ENCODE measurements at places on chromosomes 3 and 15. TPM values are rescaled to one million over a fixed set of nuclear protein-coding genes. Genes with fewer than 3 reads are reported as not detected.

DNA sequence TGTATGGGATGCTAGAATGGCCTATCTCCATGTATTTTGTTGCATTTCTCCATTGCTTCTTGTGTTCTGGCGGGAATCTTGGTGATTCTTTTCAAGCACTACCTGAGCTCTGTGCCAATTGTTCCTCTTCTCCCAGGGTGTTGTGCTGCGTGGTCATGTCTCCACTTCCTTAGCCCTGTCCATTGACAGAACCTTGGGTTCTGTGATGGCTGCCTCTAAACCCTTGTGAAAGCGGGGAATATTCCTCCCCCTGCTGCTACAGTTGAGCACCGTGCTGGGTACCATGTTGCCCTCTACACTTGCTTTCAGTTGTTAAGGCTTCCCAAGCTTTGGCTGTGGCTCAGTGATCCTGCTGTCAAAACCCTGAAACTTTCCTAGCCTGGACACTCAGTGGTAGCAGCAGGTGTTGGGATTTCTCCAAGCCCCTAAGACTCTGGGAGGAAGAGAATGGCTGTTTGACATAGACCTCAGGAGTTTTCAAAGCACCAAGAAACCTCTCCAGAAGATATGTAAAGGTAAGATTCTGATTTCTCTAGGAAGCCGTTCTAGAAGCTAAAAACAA is 69.5 kb downstream of the MBNL1 start:
- no peaks in the 10 kb centered on the region for H3K27me3 ChIP-seq
- H3K4me3 ChIP-seq = no peak overlapping the region
- peaks cover 8% of the 10 kb centered on the region for H3K4me1 ChIP-seq
- no peak for DNase-seq
- no peaks in the 10 kb centered on the region for H3K36me3 ChIP-seq

GRCh38 chr15:66860844-66861243 is 158.8 kb downstream of the SMAD6 start:
- H3K4me1 ChIP-seq = no peaks in the 10 kb centered on the region
- no peak overlapping the region for H3K4me3 ChIP-seq
- H3K27ac ChIP-seq = no peak overlapping the region
- no peaks in the 10 kb centered on the region for H3K36me3 ChIP-seq
- DNase-seq = no peak

DNA sequence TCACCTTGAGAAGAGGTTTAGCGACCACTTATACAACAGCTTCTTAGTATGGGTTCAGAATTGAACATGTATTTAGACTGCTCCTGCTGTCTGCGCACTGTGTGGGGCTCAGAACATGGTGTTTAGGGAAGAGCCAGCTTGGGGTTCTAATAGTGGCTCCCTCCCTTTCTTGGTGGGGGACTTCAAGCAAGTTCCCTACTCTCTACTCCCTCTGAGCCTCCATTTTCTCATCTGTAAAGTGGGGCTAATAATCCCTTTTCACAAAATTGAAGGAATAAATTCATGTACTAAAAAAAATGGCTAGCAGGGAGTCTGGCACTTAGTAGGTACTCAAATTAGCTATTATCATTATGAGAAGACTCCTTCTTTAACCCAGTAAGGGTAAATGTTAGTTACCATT is 97.5 kb upstream of the SPATA12 start:
- H3K36me3 ChIP-seq = no peaks in the 10 kb centered on the region
- no peaks in the 10 kb centered on the region for H3K27me3 ChIP-seq
- no peak overlapping the region for H3K27ac ChIP-seq
- peaks cover 2% of the 10 kb centered on the region for H3K4me1 ChIP-seq

GRCh38 chr15:85454403-85454802 is 74.0 kb downstream of the AKAP13 start:
- H3K27ac ChIP-seq = no peak overlapping the region
- no peak overlapping the region for H3K4me3 ChIP-seq
- DNase-seq = no peak
- H3K4me1 ChIP-seq = no peaks in the 10 kb centered on the region

DNA sequence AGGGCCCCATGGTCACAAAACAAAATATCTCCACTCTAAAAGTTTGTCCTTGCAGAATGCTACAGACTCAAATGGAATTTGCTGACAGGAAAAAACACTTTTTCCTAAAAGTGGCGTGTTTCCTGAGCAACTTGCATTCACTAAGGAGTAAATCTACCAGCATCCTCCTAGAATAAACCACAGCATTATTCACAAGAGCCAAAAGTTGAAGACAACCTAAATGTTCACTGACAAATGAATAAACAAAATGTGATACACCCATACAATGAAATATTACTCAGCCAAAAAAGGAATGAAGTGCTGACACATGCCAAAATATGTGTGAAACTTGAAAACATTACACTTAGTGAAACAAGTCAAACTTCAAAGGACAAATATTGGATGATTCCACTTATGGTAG is 28.9 kb downstream of the ITGB5 start:
- H3K27ac ChIP-seq = no peak overlapping the region
- no peak for DNase-seq
- no peaks in the 10 kb centered on the region for H3K27me3 ChIP-seq
- H3K36me3 ChIP-seq = no peaks in the 10 kb centered on the region
- no peak overlapping the region for H3K4me3 ChIP-seq

DNA sequence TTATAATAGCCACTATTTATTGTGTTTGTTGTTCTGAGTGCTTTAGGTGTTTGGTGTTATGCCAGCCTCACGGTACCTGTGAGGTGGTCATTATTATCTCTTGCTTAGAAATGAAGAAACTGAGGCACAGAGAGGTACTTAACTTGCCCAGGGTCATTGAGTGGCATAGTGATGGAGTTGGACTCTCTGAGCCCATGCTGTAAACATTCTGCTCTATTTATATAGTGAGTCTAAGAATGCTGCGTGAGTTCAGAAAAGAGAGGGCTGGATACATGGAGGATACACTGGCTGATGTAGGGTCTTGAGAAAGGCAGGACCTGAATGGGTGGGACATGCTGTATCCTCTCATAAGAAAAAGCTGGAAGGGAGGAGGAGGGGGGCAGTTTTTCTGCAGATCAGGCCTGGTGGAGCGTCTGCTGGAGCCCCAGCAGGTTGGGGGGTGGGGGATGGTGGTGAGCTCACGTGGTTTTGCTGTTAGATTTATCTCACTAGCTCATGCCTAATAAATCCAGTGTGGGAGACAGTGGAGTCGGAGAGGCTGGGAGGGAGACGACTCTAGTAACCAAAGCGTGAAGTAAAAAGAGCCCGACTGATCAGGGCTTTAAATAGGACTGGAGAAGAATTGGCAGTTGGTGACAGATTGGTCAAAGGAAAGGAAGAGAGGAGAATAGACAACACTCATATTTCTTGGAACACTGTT is 16.0 kb downstream of the MED12L start:
- DNase-seq = no peak
- no peak overlapping the region for H3K27ac ChIP-seq
- H3K4me3 ChIP-seq = no peak overlapping the region
- no peaks in the 10 kb centered on the region for H3K4me1 ChIP-seq

GRCh38 chr15:43253431-43254403 is 13.0 kb downstream of the TGM5 start:
- H3K36me3 ChIP-seq = no peaks in the 10 kb centered on the region
- no peak overlapping the region for H3K4me3 ChIP-seq
- H3K27me3 ChIP-seq = no peaks in the 10 kb centered on the region
- H3K27ac ChIP-seq = no peak overlapping the region

- peaks cover 19% of the 10 kb centered on the region for H3K4me1 ChIP-seq
- H3K36me3 ChIP-seq = no peaks in the 10 kb centered on the region
- H3K4me3 ChIP-seq = no peak overlapping the region
- H3K27ac ChIP-seq = no peak overlapping the region
- no peaks in the 10 kb centered on the region for H3K27me3 ChIP-seq
- peak; percentile 33 for DNase-seq
Measured at GRCh38 chr3:188296761-188297612, 143.0 kb downstream of the LPP start.

GRCh38 chr3:23900744-23901143 is 16.0 kb downstream of the NKIRAS1 start:
- H3K27ac ChIP-seq = no peak overlapping the region
- H3K27me3 ChIP-seq = no peaks in the 10 kb centered on the region
- H3K36me3 ChIP-seq = no peaks in the 10 kb centered on the region
- no peaks in the 10 kb centered on the region for H3K4me1 ChIP-seq
- no peak for DNase-seq

GRCh38 chr3:23084367-23084766 is 118.8 kb upstream of the UBE2E2 start:
- no peak overlapping the region for H3K4me3 ChIP-seq
- no peak overlapping the region for H3K27ac ChIP-seq
- H3K27me3 ChIP-seq = no peaks in the 10 kb centered on the region
- no peaks in the 10 kb centered on the region for H3K36me3 ChIP-seq
- peaks cover 1% of the 10 kb centered on the region for H3K4me1 ChIP-seq

- DNase-seq = no peak
- no peaks in the 10 kb centered on the region for H3K36me3 ChIP-seq
- H3K27ac ChIP-seq = no peak overlapping the region
- H3K4me3 ChIP-seq = no peak overlapping the region
Measured at GRCh38 chr3:141939759-141940158, 63.3 kb downstream of the ATP1B3 start.

DNA sequence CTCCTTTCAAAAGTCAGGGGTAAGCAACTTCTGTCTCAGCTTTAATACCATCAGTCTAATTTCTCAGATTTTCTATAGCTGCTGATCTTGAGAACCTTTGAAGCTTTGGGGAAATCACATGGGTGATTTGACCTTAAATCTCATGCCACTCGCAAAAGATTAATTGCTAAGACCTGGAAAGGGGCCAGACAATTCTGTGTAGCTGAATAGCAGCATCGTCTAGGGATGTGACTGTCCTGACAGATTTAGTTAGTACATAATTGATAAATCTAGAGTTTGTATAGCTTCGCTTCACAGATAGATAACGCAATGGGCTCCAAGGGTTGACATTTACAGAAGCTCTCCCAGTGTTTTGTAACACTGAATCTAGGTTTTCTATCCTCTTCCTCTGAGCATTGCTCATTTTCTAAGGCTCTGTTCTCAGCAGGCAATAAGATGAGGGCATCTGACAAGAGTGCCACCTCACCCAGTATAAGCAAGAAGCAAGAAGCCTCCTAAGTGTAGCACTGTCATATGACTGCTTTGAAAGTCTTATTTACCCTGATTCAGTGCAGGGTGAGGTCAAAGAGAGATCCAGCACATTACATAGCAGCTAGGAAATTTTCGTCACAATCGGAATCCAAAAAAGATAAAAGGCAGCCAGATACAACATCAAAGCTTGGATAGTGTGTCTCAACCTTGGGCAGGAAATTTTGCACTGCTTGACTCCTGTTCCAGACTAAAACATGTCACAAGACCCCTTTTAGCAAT is 47.7 kb upstream of the DUT start:
- H3K27me3 ChIP-seq = no peaks in the 10 kb centered on the region
- peaks cover 3% of the 10 kb centered on the region for H3K4me1 ChIP-seq
- no peak overlapping the region for H3K4me3 ChIP-seq

GRCh38 chr15:69056365-69056764 is 41.9 kb downstream of the NOX5 start:
- H3K27ac ChIP-seq = no peak overlapping the region
- no peak for DNase-seq
- no peaks in the 10 kb centered on the region for H3K36me3 ChIP-seq
- H3K4me1 ChIP-seq = peaks cover 7% of the 10 kb centered on the region
- H3K27me3 ChIP-seq = no peaks in the 10 kb centered on the region
- H3K4me3 ChIP-seq = no peak overlapping the region

GRCh38 chr3:195297446-195297845 is 26.5 kb upstream of the XXYLT1 start:
- no peaks in the 10 kb centered on the region for H3K36me3 ChIP-seq
- no peak overlapping the region for H3K4me3 ChIP-seq
- H3K4me1 ChIP-seq = no peaks in the 10 kb centered on the region
- no peaks in the 10 kb centered on the region for H3K27me3 ChIP-seq
- H3K27ac ChIP-seq = no peak overlapping the region

DNA sequence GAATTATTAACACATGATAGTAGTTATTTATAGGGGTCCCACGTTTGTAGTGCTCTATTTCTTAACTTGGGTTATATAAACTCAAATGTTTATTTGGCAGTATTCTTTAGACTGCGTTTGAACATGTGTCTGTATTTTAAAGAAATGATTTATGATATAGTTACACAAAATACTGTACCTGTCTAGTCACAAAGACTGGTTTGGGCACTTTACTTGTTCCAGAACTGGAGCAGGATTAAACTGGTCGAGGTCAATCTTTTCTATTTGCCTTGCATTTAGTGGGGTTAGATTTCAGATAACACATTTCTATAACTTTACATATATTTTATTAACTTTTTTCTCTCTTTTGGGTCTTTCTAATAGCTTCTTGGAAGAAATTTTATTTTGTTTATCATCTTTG is 39.5 kb downstream of the HACD3 start:
- no peak overlapping the region for H3K4me3 ChIP-seq
- no peak for DNase-seq
- H3K27me3 ChIP-seq = no peaks in the 10 kb centered on the region
- H3K36me3 ChIP-seq = no peaks in the 10 kb centered on the region

GRCh38 chr3:37768107-37768809 is 93.4 kb upstream of the CTDSPL start:
- no peak overlapping the region for H3K27ac ChIP-seq
- no peak for DNase-seq
- no peaks in the 10 kb centered on the region for H3K27me3 ChIP-seq
- peaks cover 52% of the 10 kb centered on the region for H3K4me1 ChIP-seq
- H3K4me3 ChIP-seq = no peak overlapping the region

- H3K4me1 ChIP-seq = no peaks in the 10 kb centered on the region
- no peak overlapping the region for H3K27ac ChIP-seq
- no peak for DNase-seq
- no peaks in the 10 kb centered on the region for H3K27me3 ChIP-seq
Measured at GRCh38 chr15:75508840-75509532, 57.5 kb upstream of the SIN3A start.

GRCh38 chr3:43194490-43195114 is 88.7 kb upstream of the POMGNT2 start:
- H3K4me1 ChIP-seq = no peaks in the 10 kb centered on the region
- H3K36me3 ChIP-seq = no peaks in the 10 kb centered on the region

DNA sequence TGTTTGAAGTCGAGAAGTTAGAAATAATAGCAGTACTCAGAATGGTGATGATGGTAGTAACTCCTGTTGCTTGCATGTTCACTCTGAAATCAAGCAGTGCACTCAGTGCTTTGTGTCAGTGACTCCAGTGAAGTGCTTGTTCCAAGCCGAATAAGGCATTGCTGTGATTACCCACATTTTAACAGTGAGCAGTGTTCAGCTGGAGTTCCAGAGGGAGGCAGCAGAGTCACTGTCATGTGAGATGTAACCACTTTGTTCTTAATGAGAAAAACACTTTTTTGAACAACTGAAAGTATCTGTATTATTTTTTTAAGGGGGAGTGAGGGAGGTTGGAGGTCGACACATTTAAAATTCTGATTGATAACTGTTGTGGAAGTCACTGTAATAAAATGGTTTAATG is 3.7 kb downstream of the MDFIC2 start:
- H3K27me3 ChIP-seq = no peaks in the 10 kb centered on the region
- H3K4me1 ChIP-seq = no peaks in the 10 kb centered on the region
- no peaks in the 10 kb centered on the region for H3K36me3 ChIP-seq
- no peak for DNase-seq
- no peak overlapping the region for H3K27ac ChIP-seq

MYO5C gene
- 4.5 TPM for polyA plus RNA-seq

ISL2 gene
- polyA plus RNA-seq = not detected

FRMD4B gene
- polyA plus RNA-seq = 17.6 TPM

CCDC54 gene
- polyA plus RNA-seq = not detected

LRRC15 gene
- 0.10 TPM for polyA plus RNA-seq

DUOXA2 gene
- not detected for polyA plus RNA-seq

GALNT15 gene
- 28.5 TPM for polyA plus RNA-seq

RASGRP1 gene
- polyA plus RNA-seq = 0.13 TPM

ZNF620 gene
- 2.0 TPM for polyA plus RNA-seq

RTP1 gene
- not detected for polyA plus RNA-seq

LIPH gene
- polyA plus RNA-seq = 12.1 TPM

GOLGA8T gene
- polyA plus RNA-seq = not detected

CHRNB4 gene
- 1.0 TPM for polyA plus RNA-seq

MORC1 gene
- polyA plus RNA-seq = not detected

GATM gene
- 116 TPM for polyA plus RNA-seq

GOLGA8S gene
- polyA plus RNA-seq = 0.30 TPM

GP9 gene
- polyA plus RNA-seq = not detected

SIDT1 gene
- 0.34 TPM for polyA plus RNA-seq

ABHD17C gene
- 5.6 TPM for polyA plus RNA-seq

GJD2 gene
- not detected for polyA plus RNA-seq

AP2M1 gene
- 236 TPM for polyA plus RNA-seq
